ENCODE measurements at places on chromosomes 5 and 9.
A peak's percentile ranks its signal among the peaks of the same experiment; 100 is the strongest.

DNA sequence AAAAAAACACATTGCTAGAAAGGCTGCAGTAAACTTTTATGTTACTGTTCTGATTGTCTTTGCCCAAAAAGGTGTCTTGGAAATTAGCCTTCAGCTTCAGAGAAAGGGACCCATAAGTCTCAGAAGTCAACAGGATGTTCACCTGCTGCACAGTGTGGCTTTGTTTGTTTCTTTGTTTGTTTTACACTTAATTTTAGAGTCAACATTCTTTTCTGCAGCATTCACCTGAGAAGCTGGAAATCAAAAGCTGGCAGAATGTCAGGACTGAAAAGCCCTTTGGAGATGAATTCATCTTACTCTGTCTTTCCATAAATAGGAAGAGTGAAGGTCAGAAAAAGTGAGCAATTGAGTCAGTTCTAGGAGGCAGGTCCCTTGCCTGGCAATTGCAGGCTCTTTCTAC lies 170.0 kb downstream of the PAPPA start:
- no peak overlapping the region for H3K27ac ChIP-seq
- no peaks in the 10 kb centered on the region for H3K4me1 ChIP-seq

- no peaks in the 10 kb centered on the region for H3K27me3 ChIP-seq
- H3K4me1 ChIP-seq: peaks cover 13% of the 10 kb centered on the region
- no peak for DNase-seq
- H3K36me3 ChIP-seq: peaks cover 72% of the 10 kb centered on the region
- peak overlapping the region; percentile 47 for H3K27ac ChIP-seq
These were observed 36.9 kb downstream of the G3BP1 start for GRCh38 chr5:151808451-151809169.

- H3K27me3 ChIP-seq: no peaks in the 10 kb centered on the region
- DNase-seq: no peak
- no peaks in the 10 kb centered on the region for H3K36me3 ChIP-seq
- no peaks in the 10 kb centered on the region for H3K4me1 ChIP-seq
- no peak overlapping the region for H3K4me3 ChIP-seq
- H3K27ac ChIP-seq: no peak overlapping the region
These were observed 67.1 kb upstream of the PPP2R2B start for GRCh38 chr5:146945617-146946084.

GRCh38 chr9:123059472-123060220 lies 26.2 kb downstream of the GPR21 start:
- H3K27me3 ChIP-seq: no peaks in the 10 kb centered on the region
- peaks cover 12% of the 10 kb centered on the region for H3K36me3 ChIP-seq
- H3K4me3 ChIP-seq: no peak overlapping the region
- no peak for DNase-seq

DNA sequence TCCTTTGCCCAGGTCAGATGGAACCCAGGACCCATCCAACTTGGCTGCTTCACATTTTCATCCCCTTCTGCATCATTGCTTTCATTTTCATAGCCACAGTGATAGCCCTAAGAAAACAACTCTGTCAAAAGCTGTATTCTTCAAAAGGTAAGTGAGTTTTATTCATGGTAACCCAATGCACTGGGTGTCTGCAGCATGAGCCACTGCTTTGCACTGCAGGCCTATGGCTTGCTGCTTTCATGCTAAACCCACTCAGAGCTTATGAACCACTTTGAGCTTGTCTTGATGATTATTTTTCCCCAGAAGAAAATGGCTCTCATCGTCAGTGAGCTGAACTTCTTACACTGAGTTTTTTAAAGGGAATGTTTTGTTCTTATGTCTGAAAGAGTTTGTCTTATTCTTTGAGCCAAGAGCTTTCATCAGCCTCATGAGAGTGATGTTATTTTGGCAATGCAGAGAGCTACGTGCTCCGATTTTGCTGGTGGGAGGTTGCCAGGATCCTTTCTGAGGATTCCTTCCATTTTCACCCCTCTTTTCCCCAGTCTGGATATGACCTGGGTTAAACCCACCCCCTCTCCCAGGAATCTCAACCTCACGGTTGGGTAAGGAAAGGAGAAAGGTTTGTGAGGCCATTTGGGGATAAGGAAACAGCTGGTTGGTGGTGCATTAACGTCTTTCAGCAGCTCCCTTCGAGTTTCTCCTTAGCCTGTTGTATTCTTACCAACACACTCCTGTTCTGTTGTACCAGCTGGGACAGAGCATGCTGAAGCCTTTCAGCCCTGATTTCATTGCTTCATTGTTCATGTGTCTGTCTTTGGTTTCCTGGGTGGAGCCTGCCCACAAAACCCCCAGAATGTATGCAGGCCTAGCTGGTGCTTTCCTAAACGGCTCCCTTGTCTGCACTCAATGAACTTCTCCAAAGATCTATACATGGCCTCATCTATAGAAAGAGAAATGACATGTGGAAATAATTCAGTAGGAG lies 47.6 kb downstream of the PDCD1LG2 start:
- peak overlapping the region; percentile 90 for H3K27ac ChIP-seq
- peak overlapping the region; percentile 27 for H3K4me3 ChIP-seq
- peaks cover 35% of the 10 kb centered on the region for H3K4me1 ChIP-seq
- H3K27me3 ChIP-seq: no peaks in the 10 kb centered on the region
- peaks cover 5% of the 10 kb centered on the region for H3K36me3 ChIP-seq

DNA sequence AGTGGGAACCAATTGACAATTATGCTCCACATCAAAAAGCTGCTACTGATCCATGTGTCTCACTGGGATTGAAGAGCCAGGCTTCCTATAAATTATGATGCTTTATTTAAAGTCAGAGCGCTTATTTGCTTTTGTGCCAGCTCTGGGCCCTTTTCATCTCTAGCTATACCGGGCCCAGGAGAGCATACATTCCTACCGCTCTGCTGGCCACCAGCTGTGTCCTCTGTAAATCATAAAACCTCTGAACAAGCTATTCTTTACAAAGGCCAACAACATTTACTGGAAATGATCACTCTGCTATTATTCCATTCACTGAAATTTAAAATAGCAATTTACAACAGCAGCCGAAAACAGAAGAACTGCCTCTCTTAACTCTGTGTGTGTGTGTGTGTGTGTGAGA lies 86.6 kb downstream of the ZNF608 start:
- no peaks in the 10 kb centered on the region for H3K36me3 ChIP-seq
- no peak overlapping the region for H3K4me3 ChIP-seq
- no peaks in the 10 kb centered on the region for H3K27me3 ChIP-seq
- H3K27ac ChIP-seq: no peak overlapping the region

- peaks cover 13% of the 10 kb centered on the region for H3K27me3 ChIP-seq
- no peak overlapping the region for H3K4me3 ChIP-seq
- H3K4me1 ChIP-seq: no peaks in the 10 kb centered on the region
- DNase-seq: no peak
- no peak overlapping the region for H3K27ac ChIP-seq
- no peaks in the 10 kb centered on the region for H3K36me3 ChIP-seq
These were observed 28.5 kb downstream of the COL5A1 start for GRCh38 chr9:134670042-134670525.

DNA sequence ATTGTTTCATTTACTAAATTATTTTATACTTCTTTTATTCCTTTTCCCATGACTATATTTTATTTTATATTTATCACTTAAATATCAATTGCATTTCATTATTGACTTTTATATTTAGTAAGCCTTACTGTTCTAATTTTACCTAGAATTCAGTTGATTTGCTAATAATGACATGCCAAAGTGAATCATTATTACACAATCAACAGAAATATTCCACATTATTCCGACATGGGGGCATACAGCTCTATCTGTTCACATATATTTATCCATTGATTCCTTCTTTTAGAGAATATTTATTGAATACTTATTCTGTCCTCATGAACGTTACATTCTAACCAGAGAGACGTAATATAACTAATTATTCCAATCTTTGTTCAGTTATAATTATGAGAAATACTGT lies 221.8 kb downstream of the DOCK8 start:
- peaks cover 53% of the 10 kb centered on the region for H3K36me3 ChIP-seq
- no peak for DNase-seq
- H3K27me3 ChIP-seq: no peaks in the 10 kb centered on the region

- no peak for DNase-seq
- H3K4me1 ChIP-seq: peaks cover 21% of the 10 kb centered on the region
- no peaks in the 10 kb centered on the region for H3K27me3 ChIP-seq
- no peak overlapping the region for H3K4me3 ChIP-seq
- H3K27ac ChIP-seq: peak overlapping the region; percentile 5
These were observed 4.8 kb downstream of the SURF6 start for GRCh38 chr9:133331221-133331620.

DNA sequence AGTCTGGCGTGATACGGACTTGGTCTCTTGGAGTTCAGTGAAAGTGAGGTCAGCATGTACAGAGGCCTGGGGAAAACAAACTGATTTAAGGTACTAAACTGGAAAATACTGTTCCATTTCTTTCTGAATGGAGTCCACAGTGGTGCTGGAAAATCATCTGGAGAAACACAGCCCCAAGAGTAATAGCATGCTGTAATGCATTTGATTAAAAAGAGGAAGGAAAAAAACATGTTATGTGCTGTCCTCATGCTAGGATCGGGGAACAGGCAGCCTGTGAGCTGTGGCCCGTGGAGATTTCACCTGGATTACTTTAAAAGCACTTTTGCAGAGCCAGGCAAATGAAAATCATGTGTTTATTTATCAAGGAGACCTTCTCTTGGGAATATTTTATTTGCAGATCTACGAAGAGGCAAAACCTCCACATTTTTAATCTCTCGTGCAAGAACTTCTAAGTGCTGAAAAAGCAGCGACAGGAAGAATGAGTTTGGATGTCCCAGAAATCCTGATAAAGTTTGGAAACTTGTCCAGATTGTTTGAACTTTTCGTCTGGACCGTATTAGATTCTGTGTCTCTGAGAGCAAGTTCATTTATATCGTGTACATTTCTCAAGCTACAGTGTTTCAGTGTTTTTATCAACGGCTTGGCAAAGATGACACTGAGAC lies 228.8 kb downstream of the GAS1 start:
- no peak overlapping the region for H3K27ac ChIP-seq
- H3K4me3 ChIP-seq: no peak overlapping the region
- H3K27me3 ChIP-seq: no peaks in the 10 kb centered on the region
- H3K36me3 ChIP-seq: no peaks in the 10 kb centered on the region
- DNase-seq: no peak
- no peaks in the 10 kb centered on the region for H3K4me1 ChIP-seq

DNA sequence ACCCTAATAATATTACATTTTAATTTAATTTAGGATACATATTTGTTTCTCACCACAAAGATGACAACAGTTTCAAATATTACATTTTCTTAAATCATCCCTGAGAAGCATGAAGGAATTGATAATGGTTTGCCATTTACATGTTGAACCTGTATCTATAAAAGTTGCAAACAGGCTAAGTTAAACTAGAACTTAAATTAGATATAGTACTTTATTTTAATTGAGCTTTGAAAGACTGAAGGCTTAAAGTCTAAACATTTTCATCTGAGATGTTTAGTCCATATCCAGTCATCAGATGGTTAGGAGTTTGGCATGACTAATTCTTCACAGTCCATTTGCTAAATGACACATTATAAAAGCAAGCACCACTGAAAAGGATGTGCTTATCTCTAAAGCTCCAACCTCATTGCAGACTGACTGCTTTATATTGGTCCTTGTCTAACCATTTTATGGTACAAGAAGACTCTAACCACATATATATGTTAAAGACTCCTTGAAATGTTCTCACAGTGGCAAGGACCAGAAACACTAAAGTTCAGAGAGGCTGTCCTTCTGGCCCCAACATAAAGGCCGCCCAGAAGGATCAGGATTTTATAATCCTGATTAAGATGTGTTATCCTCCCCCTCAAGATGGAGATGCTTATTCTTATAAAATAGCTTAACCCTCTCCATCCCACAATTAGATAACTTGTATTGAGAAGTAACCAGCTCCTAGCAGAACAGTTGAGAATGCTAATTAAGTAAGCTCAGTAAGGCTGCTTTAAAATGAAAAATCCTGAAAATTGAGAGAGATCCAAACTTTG lies 25.8 kb downstream of the WNT8A start:
- no peaks in the 10 kb centered on the region for H3K4me1 ChIP-seq
- no peaks in the 10 kb centered on the region for H3K36me3 ChIP-seq
- H3K27me3 ChIP-seq: peaks cover 18% of the 10 kb centered on the region
- no peak overlapping the region for H3K4me3 ChIP-seq
- no peak overlapping the region for H3K27ac ChIP-seq

GRCh38 chr9:134189145-134189469 lies 24.7 kb upstream of the RNU6ATAC start:
- H3K4me3 ChIP-seq: no peak overlapping the region
- H3K27ac ChIP-seq: no peak overlapping the region
- peaks cover 14% of the 10 kb centered on the region for H3K4me1 ChIP-seq
- no peak for DNase-seq
- peaks cover 6% of the 10 kb centered on the region for H3K27me3 ChIP-seq

DNA sequence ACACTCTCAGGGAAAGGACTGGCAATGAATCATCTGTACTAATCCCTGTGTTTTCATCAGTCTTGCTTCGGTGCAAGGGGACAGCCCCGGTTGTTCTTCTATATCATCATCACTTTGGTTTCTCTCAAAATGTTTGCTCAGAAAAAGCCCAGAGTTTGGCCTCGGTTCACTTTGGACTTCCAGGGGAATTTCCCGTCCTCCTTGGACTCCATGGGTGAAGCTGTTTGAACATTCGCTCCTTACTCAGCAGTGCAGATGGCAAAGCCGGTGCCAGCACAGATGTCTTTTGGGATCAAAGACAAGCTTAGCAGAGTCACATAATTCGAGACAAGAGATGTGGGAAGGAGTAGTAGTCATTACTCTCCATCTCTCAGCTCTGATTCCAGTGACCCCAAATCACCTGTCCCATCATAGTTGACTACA lies 69.8 kb upstream of the TNFSF8 start:
- no peaks in the 10 kb centered on the region for H3K36me3 ChIP-seq
- H3K27me3 ChIP-seq: no peaks in the 10 kb centered on the region
- H3K4me1 ChIP-seq: peaks cover 11% of the 10 kb centered on the region

Data from stimulated activated naive B cell treated with anti-CD40 and anti-IgM and Interleukin-4, amounts not matched to agents 10 μg/mL and 1 μg/mL and 100 μg/mL, for 72 hours (primary cell).